ENCODE measurements at places on chromosomes 2 and 18.

GRCh38 chr2:213733893-213734292, 449.6 kb downstream of the SPAG16 start:
- no peak for DNase-seq

DNA sequence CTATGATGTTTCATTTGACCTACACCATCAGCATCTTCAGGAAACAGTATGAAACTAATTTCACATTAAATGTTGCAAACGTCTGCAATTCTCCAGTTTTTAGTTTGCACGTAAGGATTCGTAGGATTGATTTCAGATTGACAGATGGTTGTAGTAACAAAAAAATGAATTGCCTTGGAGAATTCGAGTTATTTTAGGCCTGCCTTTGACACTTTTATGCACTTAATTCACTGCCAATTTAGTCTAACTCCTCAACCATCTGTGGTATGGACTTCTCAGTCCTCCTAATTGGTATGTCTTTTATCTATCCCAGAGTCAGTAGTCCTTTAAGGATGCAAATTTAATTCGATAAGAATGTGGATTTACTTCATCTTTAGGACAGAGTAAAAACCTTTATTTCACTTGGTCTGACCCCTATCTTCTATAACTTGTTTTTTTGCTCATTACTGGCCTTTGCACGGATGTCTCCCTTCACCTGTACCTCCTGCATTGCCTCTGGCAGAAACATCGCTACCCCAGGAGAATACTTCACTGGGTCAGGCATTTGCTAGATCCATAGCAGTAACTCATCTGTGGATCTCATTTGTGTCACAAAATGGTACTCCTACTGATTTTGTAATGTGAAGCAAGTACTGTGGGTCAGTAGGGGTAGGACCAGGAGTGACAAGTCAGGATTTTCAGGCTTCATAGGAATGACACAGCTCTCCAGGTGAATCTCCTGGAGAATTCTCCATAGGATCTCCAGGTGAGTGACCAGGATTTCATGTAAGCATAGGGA, 3.9 kb downstream of the RPL37A start:
- no peak for DNase-seq

GRCh38 chr2:190121971-190122370, 59.4 kb upstream of the MSTN start:
- no peak for DNase-seq

- DNase-seq = no peak
Measured at GRCh38 chr2:26852405-26853306, 4.7 kb downstream of the DPYSL5 start.

DNA sequence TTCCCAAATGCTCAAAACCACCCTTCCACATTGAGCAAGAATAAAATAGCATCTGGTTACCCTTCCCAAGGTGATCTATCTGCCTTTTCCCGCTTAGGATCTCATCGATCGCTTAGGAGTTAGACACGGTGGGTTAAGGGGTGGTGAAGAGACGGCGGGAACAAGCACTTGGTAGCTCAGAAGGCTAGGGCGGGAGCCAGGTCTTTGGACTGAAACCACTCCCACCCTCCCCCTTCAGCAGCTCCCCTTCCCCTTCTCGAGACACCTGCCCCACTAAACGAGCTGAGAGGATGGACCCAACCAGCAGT, 513 bp downstream of the THOC1 start:
- no peak for DNase-seq

DNA sequence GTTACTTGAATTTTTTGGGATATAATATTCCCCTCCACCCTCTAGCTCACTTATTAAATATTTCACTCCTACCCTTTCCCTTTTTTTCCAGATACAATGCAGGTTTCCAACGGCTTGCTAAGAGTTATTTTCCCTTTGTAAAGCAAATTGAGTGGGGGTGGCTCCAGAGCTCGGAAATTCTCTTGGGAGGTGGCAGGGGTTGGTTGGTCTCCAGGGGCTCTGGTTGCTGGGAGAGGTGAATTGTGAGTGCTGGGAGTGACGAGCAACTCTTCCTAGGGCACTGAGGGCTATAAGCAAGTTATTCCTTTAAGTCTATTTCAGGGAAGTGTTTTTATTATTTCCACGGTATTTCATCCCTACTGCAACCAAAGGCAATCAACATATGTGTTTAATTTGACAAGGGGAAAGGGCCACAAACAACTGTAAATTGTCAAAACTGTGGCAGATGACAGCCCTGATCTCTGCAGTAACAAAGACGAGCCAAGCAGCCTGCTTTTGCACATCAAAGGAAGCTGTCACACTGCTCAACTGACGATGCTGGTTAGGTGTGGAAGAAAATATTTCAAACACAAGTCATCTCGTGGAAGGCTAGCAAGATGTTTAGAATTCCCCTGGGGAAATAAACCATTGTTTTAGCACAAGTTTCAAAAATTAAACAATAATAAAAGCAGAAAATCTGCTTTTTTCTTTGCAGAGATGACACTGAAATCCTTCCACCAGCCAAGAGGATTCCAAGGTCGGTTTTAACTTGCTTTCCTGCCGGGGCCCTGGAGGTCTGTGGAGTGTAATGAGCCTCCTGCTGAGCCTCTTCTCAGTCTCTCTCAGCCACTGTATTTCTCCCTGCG, 34.8 kb upstream of the ASXL2 start:
- DNase-seq = no peak

GRCh38 chr2:210195101-210195852, 24.1 kb upstream of the KANSL1L start:
- DNase-seq = no peak

- DNase-seq = no peak
Measured at GRCh38 chr2:133848111-133848649, 279.9 kb upstream of the NCKAP5 start.

DNA sequence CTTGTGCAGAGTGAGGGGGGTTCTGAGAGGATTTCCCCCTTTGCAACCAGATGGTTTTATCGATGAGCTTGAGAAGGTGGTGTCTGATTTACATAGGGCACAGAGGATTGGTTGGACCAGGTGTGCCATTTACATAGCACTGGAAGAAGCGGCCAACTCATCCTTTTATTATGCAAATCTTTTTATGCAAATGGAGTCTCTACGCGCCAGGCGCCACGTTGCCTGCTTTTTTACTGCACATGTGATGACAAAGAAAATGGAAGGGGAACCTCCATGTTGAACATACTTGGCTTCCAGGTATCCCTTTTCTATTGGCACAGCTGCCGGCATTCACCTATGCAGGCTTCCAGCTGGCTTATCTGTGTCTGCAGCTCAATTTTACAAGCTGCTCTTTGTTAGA, 18.4 kb upstream of the TXNL4A start:
- no peak for DNase-seq

GRCh38 chr2:108270768-108271506, 17.8 kb upstream of the SULT1C2 start:
- DNase-seq = no peak

DNA sequence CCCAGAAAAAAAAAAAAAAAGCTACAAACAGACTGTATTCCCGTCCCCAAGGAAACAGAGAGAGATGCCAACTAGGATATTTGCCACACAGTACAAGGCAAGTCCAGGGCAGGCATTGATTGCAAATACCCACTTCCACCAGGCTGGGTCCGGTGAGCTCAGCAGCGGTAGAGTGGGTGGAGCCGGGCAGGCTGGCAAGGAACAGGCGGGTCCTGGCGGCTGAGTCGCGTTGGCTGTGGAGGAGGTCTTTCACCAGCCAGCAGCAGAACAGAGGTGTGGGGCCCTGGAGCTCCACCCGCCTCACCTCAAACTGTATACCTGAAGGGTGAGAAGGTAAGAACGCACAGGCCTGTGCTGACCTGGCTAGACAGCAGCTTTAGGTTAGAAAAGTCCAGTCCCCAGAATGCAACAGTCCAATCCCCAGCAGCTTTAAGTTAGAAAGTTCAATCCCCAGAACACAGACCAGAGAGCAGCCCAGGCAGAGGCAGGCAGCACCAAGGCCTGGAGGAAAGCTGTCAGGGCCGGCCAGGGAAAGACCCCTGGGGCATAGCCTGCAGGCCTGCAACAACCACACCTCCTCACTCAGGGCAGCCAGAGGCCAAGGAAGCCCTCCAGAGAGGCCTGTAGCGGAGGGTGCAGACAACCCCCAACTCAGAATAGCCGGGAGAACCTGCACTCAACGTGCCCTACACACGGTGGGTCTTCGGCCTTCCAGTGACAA, 21.9 kb upstream of the MTERF4 start:
- no peak for DNase-seq

DNA sequence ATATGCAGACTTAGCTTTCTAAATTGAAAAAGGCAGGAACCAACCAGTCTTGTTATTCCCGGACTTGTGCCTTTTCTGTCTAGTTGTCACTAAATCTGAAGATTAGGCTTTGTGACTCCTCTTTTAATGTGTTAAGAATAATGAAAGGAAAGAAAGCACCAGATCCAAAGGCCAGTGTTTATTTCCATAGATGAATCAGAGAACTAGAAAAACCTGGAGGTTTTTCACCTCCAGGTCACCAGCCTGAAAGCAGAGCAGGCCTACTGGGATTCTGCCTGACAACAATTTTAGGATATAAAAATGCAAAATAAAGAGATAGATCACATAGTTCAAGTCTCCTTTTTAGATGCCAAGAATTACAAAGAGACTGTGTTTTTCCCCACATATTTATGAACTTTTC, 160.4 kb downstream of the GULP1 start:
- no peak for DNase-seq

DNA sequence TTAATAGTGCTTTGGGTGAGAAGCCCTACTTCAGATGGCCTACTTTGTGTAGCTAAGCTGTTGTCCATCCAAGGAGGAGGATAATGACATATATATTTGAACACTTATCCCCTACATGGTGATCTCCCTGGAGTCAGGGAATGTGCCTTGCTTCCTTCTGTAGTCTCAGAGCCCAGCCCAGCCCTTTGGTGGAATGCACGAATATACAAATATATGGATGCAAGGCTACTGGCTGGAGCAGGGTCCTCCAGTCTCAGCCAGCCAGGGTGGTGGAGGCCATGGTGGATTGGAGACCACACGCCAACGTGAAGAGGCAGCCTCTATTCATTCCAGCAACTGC, 150.6 kb upstream of the RIOK3 start:
- no peak for DNase-seq

DNA sequence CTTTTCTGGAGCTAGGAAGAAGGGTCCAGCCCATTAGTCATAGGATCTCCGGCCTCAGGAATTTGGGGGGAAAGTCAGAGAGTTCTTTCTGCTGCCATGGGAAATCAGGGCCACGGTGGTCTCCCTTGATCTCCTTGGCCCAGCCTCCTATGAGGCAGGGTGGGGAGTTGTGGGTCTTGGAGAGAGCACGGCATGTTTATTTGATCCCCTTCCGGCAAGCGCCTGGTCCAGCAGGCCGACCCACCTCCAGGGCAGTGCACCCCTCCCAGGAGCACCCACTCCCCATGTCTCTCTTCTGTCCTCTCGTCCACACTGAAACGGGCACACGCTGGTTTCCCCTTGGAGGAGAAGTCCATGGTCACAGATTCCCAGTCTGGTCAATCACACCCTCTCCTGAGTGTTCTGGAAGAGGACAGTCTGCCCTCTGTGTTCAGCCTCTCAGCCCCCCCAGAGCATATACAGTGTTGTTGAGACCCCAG, 464.6 kb upstream of the HS6ST1 start:
- no peak for DNase-seq

DNA sequence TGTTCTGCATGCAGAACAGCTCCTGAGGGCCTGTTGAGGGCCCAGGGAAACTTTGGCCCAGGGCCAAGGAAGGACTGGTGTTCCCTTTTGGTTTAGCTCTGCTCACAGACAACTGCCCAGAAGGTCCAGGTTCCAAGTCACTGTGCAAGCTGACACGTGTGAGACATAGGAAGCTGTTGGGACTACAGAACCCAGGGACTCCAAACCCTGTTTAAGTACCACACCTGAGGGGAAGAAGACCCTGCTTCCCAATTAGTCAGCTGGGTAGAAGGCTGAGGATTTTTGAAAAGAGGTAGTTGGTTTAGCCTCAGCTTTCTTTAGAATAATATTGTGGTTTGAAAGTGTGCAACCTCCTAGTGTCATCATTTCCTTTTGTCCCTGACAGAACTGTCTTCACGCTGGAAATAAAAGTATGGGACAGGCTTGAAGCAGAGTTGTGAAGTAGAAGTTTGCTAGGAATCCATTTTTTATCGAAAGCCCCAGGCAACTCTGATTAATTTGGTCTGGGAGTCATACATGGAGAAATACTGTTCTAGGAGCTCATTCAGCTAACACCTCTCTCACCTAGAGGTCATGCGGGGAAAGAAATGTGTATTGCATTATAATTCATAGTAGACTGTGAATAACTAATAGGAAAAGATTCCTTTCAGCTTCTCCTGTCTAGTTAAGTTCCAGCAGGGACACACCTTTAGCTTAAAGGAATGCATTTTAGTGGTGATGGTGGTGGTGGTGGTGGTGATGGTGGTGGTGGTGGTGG, 19.9 kb upstream of the IL1RL1 start:
- no peak for DNase-seq

DNA sequence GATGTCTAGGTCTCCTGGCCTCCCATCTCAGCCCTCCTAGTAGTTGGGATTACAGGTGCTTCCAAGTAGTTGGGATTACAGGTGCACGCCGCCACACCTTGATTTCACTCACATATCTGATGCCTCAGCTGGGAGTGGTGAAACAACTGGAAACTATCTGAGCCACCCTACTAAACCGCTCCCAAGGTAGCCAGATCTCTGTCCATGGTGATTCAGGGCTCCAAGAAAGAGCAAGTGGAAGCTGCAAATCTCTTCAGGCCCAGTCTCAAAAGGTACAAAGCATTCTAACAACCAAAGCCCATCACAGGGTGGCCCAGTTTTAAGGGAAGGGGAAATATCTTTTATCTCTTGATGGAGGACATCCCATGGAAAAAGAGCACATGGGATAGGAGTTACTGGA, 19.0 kb downstream of the C1GALT1C1L start:
- no peak for DNase-seq

DNA sequence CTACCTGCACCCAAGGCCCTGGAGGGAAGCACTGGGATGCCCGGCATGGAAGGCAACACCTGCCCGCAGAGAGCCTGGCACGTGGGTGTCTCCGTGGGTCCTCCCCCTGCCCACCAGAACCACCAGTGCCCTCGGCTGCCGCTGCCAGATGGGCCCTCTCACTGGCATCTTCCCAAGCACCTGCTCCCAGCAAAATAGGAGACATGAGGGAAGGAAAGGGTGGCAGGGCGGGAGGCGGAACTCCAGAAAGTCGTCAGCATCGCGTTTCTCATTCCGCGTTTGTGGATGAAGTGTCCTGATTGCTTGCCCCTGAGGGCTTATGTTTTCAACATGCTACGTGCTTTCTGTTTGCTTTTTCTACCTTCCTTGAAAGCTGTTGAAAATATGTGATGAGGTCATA, 8.8 kb upstream of the SNTG2 start:
- DNase-seq = no peak

GRCh38 chr18:24421831-24422230, 4.6 kb upstream of the IMPACT start:
- DNase-seq = no peak

GRCh38 chr2:161407597-161407996, 8.5 kb upstream of the TBR1 start:
- no peak for DNase-seq

DNA sequence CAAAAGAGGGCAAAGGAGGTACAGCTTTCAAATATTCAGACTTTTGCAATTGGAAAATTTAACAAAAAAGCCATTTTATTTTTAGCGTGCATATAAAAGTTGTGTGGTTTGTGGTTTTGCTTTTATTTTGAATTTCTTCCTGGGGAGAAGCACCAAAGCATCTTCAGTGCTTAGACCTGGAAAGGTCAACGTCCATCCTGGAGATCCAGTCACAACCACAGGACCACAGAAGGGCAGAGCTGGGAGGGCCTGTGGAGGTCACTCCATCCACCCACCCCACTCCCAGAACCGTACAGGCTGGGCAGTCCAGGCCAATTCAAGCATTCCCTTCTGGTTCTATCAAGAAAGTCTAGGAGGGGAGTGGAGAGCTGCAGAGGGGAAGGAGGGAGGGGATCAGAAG, 43.8 kb downstream of the MPHOSPH10 start:
- no peak for DNase-seq

Data from amygdala (tissue), 56 donors.